Inflammatory macrophage treated with lipopolysaccharide for 1 hour (primary cell): ENCODE measurements at places on chromosomes 6 and 20.

- no peak for DNase-seq
These were observed 1.5 kb downstream of the KIZ start for GRCh38 chr20:21127201-21127981.

DNA sequence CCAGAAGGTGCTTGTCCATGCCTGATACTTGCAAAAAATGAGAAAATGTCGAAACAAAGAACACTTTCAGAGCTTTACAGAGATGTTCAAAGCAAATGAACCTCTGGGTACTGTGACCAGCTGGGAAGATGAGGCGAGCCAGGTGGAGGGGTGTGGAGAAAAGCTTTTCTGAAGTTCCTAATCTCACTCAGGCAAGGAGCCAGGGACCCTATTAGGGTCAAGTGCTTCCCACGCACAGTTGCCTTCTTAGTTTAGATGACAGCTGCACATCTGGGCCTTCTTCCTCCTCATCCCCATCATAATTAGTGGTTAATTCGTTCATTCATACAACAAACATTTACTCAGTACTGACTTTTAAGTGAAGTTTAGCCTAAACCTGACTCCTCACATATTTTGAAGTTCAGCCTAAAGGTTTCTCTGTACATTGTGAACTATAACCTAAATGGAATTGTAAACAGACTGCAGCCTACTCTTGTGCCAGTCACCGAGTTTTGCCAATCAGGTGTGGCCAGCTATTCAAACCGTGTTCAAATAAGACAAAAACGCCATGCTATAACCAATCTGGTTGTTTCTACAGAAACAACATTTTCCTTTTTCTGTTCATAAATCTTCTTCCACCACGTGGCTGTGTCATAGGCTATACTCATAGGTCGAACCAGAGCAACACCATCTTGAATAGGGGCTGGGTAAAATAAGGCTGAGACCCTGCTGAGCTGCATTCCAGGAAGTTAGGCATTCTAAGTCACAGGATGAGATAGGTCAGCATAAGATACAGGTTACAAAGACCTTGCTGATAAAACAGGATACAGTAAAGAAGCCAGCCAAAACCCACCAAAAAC is 19.3 kb upstream of the AHCY start:
- DNase-seq = no peak

GRCh38 chr6:138618168-138618567 is 118.9 kb upstream of the NHSL1 start:
- no peak for DNase-seq

DNA sequence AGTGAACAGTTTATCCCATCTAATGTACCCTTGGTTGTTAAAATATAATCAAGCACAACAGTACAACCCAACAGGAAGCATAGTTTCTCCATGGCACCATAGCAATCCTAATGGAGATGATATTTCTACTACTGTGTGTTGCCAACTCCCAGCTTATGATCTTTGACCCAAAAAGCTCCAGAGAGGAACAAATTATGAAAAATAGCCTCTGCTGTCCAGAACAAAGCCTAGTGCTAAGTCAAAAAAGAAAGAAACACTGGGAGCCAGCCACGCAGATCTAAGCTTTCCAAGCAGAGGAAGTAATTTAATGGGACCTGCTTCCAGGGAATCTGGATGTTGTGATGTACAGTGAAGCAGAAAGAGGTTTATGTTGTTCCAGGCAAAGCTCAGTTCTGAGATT is 52.2 kb upstream of the TASP1 start:
- no peak for DNase-seq

DNA sequence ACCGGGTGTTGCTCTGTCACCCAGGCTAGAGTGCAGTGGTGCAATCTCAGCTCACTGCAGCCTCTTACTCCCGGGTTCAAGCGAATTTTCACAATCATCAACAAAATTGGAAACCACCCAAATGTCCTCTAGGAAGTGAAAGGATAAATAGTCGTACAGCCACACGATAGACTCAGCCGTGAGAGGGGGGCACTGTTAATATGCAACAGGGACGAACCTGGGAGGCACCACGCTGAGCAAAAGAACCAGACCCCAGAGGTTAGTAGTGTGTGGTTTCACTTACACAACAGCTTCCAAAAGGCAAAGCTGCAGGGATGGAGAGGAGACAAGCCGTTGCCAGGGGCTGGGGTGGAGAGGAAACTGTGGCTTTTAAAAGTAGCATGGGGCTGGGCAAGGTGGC is 30.1 kb upstream of the NTSR1 start:
- DNase-seq = peak; percentile 72

DNA sequence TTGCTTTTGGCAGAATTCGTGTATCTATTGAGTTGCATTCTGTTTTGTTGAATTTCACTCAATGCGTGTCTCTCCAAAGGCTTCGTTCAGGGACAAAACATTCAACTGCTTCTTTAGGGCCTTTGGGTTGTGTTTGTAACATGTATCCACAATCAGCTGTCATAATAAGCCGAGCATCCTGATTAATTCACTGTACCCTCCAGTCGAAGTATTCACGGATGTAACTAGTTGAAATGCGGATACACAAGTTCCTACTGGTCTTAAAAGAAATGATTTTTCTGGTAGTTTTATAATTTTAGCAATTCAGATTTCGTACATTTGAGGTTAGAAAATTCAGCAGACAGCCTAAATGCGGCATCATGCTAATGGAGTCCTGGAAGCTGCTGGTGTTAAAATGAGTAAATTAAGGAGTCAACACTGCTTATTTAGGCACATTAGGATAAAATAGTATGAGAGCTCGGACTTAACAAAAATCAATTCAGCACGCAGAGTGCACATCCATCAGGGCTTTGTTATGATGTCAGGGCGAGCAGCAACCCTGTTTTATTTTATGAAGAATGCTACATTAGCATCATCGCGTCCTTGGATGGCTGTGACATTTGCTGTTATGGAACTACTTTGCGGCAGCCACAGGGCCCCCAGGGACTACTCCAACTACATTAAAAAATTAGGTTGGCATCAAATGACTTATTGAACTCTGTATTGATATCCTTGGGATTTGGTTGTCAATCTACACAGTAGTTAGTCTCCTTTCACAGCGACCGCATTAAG is 489.3 kb upstream of the FLRT3 start:
- no peak for DNase-seq

DNA sequence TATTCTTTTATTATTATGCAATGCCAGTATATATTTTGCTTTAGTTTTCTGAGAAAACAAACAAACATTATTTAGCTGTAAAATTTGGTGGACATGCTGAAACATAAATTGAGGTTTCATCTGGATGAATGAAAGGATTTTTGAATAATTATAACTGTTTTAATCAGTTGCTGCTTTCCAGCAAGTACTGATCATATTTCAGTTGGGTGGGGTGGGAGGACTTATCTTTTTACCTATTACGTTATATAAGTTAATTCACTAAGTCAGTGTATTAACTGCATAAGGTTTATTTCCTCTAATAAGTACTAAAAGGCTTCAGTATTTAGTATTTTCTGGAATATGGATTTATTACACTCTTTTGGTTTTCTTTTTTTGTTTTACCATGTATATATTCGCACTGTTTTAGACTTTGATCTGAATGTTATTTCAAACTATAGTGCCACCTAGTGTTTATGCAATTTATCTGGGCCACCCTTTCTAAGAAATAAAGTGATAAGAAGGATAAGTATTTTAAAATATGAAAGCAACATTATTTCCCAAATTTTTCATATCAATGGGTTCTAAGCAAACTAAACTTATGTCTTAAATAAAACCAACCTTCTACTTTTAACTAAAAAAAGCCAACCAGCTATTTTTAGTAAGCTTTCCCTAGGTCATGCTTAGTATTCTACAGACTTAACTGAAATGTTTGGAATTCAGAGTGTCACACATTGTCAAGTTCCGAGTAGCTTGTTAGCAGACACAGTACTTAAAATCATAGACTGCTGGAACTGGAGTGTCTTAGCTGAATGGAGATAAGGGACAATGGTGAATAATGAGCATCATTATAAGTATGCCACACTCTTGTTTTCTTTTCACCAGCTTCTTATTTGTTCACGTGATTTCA is 105.4 kb upstream of the MCHR2 start:
- peak; percentile 40 for DNase-seq

DNA sequence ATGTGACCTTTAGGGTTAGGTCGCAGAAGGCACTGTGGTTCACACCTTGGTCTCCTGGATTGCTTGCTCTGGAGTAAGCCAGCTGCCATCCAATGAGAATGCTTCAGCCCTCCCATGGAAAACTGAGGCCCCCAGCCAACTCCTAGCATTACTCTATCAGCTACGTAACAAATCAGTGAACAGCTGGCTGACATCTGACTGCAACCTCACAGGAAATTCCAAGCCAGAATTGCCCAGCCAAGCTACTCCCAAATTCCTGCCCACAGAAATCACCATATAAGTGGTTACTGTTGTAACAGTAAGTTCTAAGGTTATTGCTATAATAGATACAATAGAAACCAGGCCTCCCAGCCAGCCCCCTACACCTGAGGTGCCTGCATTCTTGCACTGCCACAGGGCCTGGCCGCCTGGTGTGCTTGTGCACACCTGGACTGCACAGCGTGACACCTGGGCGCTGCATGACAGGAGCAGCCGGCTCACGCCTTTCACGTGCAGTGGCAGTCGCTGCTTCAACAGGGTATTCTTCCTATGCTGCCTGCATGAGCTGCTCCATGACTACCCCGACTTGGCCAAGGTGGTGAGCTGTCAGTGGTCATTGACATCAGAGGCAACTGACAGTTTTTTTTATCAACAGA is 429.7 kb upstream of the RUNX2 start:
- DNase-seq = no peak

DNA sequence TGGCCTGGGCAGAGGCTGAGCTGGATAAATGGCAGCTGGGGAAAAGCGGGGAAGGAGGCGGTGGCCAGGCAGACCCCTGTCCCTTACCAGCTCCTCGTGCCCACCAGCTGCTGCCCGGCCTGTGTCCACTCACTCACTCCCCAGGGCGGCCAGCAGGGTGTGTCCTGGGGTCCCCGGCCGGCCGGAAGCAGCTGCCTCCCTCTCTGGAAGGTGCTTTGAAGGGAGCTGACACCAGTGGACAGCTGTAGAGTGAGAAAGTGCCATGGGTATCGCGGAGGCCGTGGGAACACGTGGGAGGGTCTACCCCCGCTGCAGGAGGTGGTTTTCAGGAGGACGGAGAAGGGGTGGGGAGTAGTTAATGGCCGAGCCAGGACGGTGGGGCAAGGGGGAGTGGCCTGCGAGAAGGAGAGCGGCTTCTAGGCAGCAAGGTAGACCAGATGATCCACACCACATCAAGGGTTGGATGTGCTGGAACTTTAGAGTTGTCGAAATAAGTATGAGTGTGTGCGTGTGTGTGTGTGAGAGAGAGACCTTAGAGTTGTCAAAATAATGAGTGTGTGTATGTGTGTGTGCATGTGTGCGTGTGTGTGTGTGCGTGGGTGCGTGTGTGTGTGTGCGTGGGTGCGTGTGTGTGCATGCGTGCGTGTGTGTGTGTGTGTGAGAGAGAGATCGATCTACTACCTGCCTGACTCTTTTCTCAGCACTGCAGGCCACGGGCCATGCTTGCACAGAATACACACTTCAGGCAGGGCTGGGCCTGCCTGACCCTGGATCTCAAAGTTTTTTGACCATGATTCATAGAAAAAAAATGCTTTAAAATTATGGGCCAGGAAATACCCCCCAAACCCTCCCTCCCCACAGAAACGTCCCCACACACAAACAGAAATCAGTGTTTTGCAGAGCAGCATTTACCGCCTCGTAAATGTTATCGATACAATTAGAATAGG is 43.9 kb downstream of the CDH4 start:
- no peak for DNase-seq

GRCh38 chr6:127510876-127511275 is 8.3 kb downstream of the MTCL3 start:
- DNase-seq = no peak

DNA sequence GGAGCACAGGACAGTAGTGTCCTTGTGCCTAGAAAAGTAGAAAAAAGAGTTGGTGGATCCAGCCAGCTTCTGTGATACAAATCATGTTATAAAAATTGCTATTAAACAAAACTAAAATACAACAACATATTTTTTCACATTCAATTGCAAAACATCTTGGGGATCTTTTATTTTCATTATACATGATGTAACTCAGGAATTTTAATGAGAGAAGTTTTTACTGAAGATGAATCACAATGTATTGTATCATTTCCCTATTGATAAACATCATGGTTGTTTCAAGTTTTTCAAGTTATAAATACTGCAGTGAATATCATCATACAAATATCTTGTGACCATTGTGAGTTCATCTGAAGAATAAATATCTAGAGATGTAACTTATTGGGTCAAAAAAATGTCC is 608.0 kb downstream of the PHF3 start:
- no peak for DNase-seq

DNA sequence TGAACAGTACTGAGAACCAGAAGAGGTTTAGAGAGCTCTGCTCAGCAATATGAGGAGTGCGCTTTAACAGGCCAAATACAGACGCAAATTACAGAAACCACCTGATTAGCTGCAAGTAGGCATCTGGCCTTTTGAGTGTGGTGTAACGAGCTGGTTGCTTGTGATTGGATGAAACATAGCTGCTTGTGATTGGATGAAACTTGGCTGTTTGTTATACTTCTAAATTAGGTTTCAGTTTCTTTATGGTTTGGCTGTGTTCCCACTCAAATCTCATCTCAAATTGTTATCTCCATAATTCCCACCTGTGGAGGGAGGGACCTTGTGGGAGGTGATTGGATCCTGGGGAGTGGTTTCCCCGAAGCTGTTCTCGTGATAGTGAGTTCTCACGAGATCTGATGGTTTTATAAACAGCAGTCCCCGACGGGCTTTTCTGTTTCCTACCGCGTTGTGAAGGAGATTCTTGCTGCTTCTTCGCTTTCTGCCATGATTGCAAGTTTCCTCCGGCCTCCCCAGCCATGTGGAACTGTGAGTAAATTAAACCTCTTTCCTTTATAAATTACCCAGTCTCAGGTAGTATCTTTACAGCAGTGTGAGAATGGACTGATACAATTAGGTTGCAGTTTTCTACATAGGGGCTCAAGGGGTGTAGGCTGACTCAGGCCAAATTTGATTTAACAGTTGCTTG is 655.9 kb upstream of the MAN1A1 start:
- no peak for DNase-seq

GRCh38 chr6:54108271-54108670 is 3.0 kb upstream of the MLIP start:
- DNase-seq = no peak

GRCh38 chr6:57116776-57117175 is 26.8 kb downstream of the ZNF451 start:
- no peak for DNase-seq

DNA sequence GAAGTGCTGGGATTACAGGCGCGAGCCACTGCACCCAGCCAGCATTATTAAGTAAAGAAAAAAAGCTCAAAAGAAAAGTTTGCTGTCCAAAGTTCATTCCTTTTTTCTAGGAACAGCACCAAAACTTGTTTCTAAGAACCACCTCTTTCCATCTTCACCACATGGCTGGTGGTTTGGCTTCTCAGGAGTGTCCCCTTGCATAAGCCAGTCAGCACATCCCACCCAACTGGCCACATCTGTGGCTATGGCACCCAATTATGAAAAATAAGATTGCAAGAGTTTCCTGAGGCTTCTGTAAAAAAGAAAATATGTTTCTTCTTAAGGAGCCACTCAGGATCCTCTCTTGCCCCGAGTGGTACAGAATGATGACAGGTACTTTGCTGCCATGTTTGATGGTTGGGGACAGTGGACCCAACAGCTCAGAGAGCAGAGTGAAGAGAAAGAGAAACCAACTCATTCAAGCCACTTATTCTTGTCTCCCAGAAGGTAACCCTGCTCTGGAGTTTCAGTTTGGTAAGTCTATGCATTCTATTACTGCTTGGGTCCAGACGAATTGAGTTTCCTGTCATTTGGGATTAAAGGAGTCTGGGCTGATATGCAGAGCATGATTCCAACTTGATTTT is 65.3 kb downstream of the PSMB1 start:
- DNase-seq = no peak

GRCh38 chr6:18207438-18207837 is 52.2 kb downstream of the KDM1B start:
- no peak for DNase-seq
